ENCODE measurements at places on chromosomes 3 and 15. TPM values are rescaled to one million over a fixed set of nuclear protein-coding genes. Genes with fewer than 3 reads are reported as not detected.

The MUSTN1 gene
- total RNA-seq: 0.14 TPM

The GOLGA6L7 gene
- not detected for total RNA-seq

The SLC4A7 gene
- 11.5 TPM for total RNA-seq

The SPG11 gene
- 9.2 TPM for total RNA-seq

The THPO gene
- not detected for total RNA-seq

The CNTN3 gene
- total RNA-seq: not detected

The PRRT3 gene
- total RNA-seq: 1.2 TPM

The CP gene
- 5.9 TPM for total RNA-seq

The ALDH1A2 gene
- total RNA-seq: 0.36 TPM

The MINAR1 gene
- total RNA-seq: 0.59 TPM

The EPHB3 gene
- total RNA-seq: 0.33 TPM

The TRIP4 gene
- total RNA-seq: 24.5 TPM

The PRTG gene
- total RNA-seq: 8.6 TPM

The ATP8B4 gene
- total RNA-seq: 1.1 TPM

The RPL39L gene
- 49.2 TPM for total RNA-seq

The BFSP2 gene
- not detected for total RNA-seq
